ENCODE measurements at places on chromosomes 5 and 9. TPM values are rescaled to one million over a fixed set of nuclear protein-coding genes. Genes with fewer than 3 reads are reported as not detected.

- DNase-seq = no peak
These were observed 142.1 kb upstream of the DAB2 start for GRCh38 chr5:39566891-39567290.

DNA sequence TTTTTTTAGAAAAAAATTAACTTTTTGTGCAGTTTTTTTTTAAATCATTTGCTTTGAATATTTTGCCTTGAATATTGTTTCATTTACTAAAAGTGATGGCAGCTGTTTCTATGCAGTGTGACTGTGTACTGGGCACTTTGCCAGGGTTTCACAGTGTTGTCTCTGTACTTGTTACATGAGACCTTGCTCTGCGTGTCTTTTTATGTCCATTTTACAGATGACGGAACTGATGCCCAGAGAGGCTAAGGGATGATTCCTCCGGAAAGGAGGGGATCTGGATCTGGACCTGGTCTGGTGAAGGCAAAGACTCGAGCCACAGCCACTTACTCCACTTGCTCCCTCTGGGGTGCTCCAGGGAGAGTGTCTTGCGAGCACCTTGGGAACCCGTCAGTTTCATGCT, 124.8 kb upstream of the PTCH1 start:
- DNase-seq = no peak

DNA sequence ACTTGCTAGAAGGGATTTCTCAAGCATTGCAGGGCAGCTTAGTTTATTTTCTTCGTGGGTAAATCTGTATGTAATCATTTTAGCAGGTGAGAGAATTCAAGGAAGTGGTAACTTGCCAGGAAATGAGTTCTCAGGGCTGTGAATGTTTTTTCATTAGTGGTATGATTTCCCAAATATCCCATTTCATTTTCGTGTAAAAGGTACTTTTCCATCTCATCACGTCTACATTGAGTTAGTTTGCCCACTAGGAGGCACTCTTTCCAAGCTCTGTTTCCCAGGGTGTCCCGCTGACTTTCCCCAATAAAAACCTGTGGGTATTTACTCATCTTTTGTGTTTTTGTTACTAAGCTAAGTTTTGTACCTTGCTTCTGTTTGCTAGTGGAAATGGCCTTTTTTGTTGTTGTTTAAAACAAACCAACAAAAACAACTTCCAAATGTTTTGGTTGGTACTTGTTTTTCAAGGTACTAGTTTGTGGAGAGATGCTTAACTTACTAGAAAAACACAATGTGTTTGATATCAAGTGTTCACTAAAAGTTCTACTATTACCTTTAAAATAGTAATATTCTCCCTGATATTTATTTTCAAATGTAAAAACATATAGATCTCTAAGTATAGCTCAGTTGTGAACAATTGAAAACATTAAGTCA, 373.6 kb downstream of the ADGRV1 start:
- peak; percentile 64 for DNase-seq

Gene TRIM36
- 2.0 TPM for total RNA-seq

Gene THBS4
- 91.5 TPM for total RNA-seq

Gene SIGMAR1
- total RNA-seq = 70.7 TPM

Gene ARL14EPL
- not detected for total RNA-seq

Measured in right atrium auricular region (tissue), 2 donors.